Adipocyte (in vitro differentiated cells): ENCODE measurements at places on chromosomes 5 and 9.
A peak's percentile ranks its signal among the peaks of the same experiment; 100 is the strongest.

GRCh38 chr9:136385015-136385414 lies 11.5 kb upstream of the CARD9 start:
- DNase-seq: no peak

DNA sequence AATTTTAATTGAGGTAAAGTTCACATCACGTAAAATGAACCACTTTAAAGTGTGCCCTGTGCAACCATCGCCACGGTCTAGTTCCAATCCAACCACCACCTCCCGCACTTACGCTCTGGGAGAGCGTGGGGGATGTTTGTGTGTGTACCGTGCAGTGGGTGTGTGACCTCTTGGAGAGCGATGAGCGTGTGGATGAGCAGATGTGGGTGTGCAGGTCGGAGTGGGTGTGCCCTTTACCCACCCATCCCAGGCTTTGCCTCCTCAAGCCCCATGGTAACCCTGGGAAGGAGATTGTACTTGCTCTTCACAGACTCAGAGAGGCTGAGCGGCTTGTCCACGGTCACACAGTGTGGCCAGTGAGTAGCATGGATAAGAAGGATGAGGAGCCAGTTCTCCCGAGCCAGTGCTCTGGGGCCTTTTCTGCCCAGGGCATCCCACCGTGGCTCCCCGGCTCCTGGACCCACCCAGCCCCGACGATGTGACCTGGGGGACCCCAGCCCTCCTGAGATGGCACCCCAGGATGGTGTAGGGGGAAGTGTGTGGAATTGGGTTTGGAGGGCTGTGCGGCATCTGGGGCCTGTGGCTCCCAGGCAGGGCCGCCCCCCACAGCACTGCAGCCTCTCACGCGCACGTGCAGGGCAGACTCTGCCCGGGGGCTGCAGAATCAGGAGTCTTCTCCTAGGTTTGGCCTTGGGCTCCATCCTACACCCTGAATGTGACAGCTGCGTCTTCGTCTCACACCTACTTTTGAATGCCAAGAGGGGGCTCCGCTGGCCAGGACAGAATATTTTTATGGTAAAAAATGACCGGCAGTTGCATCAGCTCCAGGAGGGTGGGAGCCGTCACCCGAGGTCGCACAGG lies 13.6 kb downstream of the LHX3 start:
- DNase-seq: no peak

GRCh38 chr9:97525451-97525850 lies 24.0 kb downstream of the TMOD1 start:
- DNase-seq: peak; percentile 96

GRCh38 chr5:28523416-28523815 lies 1485.0 kb upstream of the CDH9 start:
- no peak for DNase-seq
